ENCODE measurements at places on chromosomes 16 and 17.

DNA sequence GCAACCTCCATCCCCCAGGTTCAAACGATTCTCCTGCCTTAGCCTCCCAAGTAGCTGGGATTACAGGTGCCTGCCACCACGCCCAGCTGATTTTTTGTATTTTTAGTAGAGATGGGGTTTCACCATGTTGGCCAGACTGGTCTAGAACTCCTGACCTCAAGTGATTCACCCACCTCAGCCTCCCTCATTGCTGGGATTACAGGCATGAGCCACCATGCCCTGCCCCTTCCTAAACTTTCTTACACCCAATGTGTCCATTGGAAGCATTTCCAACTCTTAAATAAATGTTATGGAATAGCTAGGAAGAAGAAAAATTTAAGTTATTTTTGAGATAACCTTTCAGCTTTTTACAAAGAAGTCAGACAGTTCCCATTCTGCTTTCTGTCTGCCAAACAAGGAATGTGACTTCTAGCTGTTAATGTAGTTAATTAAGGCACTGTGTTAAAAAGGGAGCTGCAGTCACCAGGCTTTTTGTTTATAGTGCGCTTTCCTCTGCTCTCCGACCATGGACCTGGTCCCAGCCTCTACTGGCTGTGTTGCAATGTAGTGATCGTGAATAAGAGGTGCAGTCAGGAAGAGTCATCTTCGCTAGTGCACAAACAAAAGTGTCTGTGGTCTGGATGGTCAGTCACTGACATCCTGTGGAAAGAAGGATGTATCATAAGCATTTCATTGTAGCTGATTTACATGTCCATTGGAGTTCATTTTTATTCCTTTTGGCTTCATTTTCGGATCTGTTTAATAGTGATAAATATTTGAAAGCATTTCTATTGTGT, 39.7 kb downstream of the USP10 start:
- DNase-seq, result no peak

- DNase-seq, result no peak
Observed at GRCh38 chr16:22265351-22265750, 31.9 kb upstream of the POLR3E start.

DNA sequence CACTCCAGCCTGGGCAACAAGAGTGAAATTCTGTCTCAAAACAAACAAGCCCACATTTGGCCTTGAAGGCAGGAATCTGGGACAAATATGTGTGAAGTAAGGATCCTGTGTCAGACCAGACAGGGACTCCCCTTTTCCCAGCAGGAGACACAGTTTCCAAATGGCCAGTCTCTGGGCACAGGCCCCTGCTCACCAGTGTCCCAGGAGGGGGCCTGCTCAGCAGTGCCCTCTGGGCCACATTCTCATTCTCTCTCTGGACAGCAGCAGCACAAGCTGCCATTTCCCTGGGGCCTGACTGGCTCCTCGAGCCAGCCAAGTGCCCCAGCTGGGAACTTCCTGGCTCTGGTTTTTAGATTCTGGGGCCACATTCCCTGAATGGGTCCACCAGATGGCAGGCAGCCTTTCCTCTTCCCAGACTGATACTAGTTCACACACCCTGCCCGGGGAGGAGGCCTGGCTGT, 11.7 kb upstream of the MNT start:
- no peak for DNase-seq

DNA sequence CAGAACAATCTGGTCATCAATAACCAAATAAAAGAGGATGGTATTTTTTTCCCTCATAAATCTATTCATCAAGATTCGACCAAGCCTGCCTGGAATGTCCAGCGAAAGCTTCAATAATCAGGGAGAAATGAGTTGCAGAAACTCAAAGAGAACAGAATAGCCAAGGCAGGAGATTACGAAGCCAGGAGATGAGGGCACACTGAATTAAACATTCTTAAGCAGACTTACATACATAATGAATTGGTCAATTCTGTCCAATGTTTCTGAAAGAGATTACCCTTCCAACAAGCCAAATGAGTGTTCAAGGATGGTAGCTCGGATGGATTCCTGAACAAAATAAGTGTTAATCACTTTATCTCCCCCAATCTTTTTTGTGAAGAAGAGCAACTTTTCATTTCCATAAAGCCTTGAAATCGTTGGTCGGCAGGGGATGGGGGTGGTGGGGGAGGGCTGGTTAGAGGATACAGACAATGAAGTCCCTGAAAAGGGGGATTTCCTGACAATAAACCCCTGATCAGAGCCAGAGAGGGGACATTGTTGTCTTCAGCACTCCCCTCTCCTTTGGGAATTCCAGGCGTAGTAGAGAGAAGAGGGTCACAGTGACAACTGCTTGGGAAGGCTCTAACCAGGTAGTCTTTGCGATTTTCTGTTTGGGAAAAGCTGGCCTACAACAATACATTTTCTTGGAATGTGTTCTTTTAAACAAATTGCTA, 20.7 kb downstream of the TOX3 start:
- no peak for DNase-seq

DNA sequence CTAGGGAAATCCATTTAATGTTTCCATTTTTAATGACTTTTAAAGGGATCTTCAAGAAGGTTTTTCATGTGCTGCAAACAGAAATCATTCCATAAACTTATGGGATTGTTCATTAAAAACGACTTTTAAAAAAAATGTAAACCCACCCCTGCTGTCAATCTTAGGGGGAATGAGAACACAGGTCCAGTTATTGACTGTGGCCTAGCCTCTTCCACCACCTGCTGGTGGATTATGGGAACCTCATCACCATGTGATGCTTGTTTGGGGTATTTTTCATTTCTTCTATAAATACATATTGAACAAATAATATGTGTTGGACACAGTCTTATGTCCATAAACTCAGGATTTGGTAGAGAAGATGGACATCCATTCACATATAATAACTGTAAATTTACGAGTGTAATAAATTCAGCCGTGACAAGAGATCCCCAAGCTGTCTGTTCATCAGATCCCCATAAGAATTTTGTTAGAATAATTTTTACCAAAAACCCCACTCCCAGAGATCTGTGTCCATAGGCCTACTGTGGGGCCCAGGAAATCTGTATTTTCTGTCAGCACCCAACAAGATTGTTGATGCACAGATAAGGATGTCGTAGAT, 42.0 kb upstream of the TMC5 start:
- DNase-seq, result no peak

- no peak for DNase-seq
Observed at GRCh38 chr16:87108278-87108677, 208.9 kb downstream of the C16orf95 start.

GRCh38 chr17:73482251-73482716, 162.0 kb downstream of the SDK2 start:
- no peak for DNase-seq

DNA sequence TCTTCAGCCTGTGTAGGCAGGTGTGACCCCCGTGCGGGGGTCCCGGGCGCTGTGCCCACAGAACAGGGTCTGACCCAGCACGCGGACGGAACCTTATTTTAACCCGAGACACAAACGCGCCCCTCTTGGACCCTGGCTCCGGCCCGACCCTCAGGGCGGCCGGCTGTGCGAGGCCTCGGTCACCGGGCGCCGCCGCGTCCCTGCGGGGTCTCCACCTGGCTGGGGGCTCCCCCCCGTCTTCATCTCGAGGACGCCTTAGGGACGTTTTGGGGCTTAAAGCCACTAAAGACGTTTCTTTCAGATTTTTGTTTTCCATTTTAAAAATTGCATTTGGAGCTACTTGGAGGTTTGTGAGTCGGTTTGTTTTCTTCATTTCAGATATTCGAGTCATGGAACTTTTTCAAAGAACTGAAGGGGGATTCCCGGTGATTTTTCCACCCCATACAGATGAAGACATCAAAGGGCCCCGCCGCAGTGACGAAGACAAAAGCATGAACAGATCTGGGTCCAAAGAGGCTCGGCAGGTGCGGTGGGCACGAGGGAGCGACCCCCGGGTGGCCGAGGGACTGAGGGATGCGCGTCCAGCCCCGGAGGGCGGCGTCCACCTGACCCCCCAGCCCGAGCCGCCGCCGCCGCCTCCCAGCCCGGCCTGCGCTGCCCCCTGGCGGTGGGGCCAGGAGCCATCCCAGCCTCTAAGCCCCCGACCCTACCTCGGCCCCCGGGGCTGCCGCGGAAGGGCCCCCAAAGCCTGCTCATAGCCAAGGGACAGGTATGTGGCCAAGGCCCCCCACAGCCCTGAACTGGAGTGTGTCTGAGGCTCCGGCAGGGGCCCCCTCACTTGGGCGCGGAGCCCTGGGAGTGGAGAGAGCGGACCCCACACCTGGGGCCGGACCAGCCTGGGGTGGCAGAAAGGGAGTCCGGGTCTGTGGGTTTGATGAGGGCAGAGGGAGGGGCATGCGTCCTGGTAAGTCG, 3.8 kb upstream of the CD7 start:
- DNase-seq, result peak; percentile 52

GRCh38 chr16:67805718-67806427, 487 bp downstream of the RANBP10 start:
- DNase-seq, result no peak

DNA sequence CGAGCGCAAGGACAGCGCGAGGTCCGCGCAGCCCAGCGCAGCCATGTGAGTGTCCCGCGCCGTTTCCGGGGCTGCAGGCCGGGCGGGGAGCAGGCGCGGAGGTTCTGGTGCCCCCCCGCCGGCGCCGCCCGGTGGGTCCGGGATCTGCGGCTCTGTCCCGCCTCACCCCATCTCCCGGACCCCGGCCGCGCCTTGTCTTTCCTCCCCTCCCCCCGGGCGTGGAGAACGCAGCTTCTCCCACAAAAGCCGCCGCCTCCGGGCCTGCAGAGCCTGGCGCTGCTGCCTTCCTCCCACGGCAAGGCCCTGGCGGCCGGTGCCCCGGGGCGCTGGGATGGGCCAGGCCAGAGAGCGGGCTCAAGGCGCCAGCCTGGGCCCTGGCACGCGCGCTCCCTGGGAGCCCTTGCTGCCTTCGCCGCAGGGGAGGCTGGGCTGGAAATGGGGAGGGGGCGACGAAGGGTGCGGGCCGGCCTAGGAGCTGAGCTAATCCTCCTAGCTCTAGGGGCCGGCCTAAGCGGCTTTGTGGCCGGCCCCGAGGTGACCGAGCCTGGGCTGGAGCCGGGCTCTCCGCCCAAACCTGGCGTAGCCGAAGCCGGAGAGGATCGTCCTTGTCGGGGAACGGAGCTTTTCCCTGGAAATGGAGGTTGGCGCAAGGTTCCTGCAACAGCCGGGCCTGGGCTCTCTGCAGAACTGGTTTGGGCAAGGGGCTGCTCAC, 397 bp downstream of the RIPOR1 start:
- no peak for DNase-seq

- DNase-seq, result peak; percentile 56
Observed at GRCh38 chr16:14399378-14400284, 230.4 kb downstream of the PARN start.

- no peak for DNase-seq
Observed at GRCh38 chr16:57613514-57613913, 14.9 kb upstream of the ADGRG1 start.

- no peak for DNase-seq
Observed at GRCh38 chr17:68307443-68307842, 16.1 kb downstream of the ARSG start.

GRCh38 chr16:4839942-4840341, 7.1 kb downstream of the GLYR1 start:
- no peak for DNase-seq

GRCh38 chr17:50833510-50834428, 1.6 kb upstream of the WFIKKN2 start:
- DNase-seq, result no peak

DNA sequence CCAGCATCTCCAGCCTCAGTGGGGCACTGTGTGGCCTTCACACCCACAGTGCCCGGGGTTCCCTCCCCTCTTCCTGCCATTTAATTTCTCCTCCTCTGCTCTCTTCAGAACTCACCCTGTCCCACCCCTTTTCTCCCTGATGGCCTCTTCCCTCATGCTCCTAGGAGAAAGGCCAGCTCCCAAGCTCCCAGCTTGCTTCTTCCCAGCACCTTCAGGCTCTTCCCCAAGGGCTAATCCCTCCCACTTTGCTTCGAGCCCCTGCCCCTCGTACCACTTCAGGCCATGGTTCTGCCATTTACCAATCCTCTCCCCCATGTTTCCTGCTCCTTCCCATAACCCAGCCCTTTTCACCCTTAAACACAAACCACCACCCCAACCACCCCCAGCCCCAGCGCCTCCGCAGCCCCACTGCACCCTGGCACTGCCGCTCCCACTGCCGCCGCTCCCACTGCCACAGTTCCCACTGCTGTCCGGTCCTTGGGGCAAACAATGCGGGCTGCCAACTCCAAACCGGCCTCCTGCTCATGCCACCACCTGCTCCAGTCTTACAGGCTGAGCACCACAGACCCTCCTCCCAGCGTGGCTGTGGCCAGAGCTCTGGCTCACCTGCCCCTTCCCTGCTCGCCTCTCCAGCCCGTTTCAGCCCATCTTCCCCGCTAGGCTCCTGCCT, 28.6 kb downstream of the ADAM11 start:
- DNase-seq, result no peak

DNA sequence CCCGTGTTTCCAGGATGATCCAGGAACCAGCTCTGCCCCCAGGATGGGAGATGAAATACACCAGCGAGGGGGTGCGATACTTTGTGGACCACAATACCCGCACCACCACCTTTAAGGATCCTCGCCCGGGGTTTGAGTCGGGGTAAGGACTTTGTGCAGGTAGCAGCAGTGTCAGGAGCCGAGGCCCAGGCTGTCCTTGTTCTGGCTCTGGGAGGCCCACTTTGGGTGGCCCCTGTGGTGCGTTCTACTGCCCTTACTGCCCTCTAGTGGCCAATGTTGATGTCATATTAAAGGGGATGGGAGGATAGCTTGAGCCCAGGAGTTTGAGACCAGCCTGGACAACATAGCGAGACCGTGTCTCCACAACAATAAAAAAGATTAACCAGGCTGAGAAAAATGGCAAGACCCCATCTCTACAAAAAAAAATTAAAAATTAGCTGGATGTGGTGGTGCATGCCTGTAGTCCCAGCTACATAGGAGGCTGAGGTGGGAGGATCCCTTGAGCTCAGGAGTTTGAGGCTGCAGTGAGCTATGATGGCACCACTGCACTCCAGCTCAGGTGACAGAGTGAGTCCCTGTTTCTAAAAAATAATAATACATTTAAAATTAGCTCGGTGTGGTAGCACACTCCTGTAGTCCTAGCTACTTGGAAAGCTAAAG, 20.9 kb upstream of the CLEC18A start:
- no peak for DNase-seq

- DNase-seq, result no peak
Observed at GRCh38 chr17:6555331-6556120, 829 bp downstream of the PITPNM3 start.

- DNase-seq, result no peak
Observed at GRCh38 chr17:47199627-47200324, 9.4 kb upstream of the MYL4 start.

DNA sequence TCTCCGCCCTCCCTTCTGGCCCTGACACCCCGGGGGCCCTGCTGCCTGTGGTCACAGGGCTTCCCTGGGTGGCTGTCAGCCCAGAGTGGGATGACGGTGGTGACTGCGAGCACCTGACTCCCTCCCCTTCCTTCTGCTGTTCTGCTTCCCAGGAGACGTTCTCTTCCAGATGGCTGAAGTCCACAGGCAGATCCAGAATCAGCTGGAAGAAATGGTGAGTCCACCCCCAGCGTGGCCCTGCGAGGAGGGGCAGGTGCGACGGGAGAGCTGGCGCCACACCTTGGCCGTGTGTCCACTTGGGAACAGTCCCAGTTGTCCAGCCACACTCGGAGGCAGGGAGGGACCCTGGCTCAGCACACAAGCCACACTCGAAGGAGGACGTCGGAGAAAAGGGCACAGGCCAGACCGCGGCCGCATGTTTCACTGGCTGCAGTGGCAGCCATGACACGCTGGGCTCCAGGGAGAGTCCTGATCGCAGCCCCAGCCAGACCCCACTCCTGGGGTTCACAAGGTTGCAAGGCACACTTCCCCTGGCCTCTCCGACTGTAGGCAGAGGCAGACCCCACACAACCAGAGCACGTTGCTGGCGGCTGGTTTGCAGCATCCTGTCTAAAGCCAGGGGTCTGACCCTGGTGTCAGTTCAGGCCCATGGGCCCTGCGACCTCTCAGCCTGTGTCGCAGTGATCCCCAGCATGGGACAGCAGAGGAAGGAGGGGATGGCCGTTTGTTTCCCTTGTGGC, 49.9 kb downstream of the BAIAP2 start:
- DNase-seq, result no peak
